Fibroblast of lung (primary cell): ENCODE measurements at places on chromosomes 2 and 18. TPM values are rescaled to one million over a fixed set of nuclear protein-coding genes. Genes with fewer than 3 reads are reported as not detected.

CDH19 gene
- total RNA-seq, result not detected in 2 replicates

DNA sequence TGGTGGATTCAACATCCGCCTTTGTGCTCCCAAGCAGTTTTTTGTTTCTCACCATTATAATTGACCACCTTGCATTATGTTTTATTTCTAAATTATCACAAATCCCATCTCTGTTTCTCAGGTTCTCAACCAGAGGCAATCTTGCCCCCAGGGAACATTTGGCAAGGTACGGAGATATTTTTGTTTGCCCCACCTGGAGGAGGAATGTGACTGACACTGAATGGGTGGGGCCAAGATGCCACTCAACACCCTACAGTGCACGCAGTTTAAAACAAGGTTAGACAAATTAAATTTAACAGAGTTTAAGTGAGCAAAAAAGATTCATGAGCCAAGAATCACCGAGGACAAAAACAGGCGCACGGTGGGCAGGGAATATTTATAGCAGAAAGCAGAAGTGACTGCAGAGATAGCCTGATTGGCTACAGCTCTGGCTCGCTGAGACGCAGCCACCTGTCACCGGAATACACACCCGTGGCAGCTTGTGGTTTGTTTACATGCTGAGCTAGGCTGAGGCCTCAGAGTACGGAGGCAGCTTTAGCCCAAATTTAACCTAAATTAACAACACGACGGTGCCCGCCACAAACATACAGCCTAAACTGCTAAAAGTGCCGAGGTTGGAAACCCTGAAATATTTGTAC, 150.0 kb upstream of the ALKAL2 start:
- DNase-seq, result no peak

UGT1A8 gene
- not detected in 2 replicates for total RNA-seq

ALK gene
- total RNA-seq, result under 0.01 TPM in 2 replicates

DNA sequence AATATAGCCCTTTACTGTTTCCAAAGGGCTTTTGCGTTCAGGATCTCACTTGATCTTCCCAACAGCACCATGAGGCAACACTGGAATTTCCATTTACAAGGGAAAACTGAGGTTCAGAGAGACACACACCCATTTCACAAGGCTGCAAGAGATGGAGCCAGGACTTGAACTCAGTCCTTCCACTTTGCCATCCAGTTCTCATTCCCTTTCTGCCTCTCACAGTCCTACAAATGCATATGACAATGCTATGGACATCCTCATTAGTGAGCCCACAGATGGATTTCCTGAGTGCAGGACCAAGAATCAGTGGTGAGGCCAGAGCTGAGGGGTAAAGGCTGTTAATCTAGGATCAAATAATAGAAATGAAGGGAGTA, 136.1 kb upstream of the MYCN start:
- DNase-seq, result no peak

DNA sequence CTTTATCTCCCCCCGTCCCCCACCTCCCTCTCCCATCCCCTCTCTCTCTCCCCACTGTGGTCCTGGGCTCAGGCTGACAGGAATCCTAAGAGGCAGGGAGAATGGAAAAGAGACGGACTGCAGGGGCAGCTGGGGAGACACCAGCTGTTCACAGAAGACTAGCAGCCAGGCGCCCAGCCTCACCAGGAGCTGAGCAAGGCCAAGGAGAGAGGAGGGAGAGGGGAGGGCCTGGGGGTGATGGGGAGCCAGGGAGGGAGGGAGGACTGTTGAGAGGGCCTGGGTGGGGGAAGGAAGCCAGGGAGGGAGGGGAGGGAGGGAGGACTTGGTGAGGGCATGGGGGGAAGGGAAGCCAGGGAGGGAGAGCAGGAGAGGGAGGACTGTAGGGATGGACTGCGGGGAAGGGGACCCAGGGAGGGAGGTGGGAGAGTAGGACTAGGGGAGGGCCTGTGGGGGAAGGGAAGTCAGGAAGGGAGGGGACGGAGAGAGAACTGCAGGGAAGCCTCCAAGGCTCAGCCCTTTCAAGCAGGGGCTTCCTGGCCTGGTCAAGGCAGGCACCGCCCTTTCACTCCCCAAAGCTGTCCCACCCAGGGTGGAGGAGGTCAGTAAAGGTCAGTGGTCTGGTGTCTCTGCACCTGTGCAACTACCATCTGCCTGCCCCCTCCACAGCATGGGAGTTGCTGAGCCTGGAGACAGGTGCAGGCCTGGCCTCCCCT, 517.7 kb upstream of the MYT1L start:
- DNase-seq, result no peak

DNA sequence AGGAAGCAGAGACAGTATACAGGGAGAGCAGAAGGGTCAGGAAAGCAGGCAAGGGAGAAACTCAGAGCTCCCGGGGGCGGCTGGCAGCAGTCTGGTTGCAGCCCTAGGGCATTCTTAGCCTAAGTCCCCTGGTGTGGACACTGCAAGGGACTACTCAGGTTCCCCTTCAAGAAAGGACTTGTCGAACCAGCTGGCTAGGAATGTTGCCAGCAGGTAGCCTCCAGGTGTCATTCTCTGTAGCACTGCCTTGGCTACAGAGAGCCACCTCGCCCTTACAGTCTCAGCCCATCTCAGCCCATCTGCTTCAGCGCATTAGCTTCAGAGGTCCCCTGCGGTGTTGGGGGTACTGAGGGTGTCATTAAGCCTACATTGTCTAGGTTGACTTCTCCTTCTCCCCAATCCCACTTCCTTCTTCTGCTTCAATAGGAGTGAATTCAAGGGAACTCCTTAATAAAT, 11.3 kb upstream of the TMSB10 start:
- no peak for DNase-seq
